ENCODE measurements at places on chromosomes 7 and 10.

DNA sequence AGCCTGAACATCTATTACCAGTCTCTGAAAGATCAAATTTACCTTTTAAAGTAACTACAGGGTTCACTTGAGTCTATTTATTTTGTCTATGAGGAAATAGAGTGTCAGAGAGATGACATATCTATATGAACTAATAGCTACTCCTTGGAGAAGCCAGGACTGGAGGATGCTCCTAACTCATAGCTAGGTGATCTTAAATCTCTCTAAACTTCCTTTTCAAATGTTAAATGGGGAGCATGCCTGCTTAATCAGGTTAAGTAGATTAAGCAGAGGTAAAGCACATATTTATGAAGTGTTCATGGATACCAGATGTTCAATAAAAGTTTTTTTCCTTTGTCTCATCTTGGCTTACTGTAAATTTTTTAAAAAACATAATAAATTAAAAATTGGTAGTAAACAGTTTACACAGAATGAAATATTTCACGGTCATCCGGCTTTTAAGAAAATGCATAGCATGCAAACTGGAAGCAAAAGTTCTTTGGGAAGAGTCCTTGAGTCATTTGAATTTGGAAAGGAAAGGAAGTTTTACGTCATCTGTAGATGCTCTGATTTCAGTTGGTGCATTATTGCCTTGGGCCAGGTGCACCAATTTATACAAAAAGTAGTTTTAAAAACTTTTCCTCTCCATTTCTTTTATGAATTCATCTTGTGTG lies 155.1 kb downstream of the BICC1 start:
- no peak for DNase-seq

DNA sequence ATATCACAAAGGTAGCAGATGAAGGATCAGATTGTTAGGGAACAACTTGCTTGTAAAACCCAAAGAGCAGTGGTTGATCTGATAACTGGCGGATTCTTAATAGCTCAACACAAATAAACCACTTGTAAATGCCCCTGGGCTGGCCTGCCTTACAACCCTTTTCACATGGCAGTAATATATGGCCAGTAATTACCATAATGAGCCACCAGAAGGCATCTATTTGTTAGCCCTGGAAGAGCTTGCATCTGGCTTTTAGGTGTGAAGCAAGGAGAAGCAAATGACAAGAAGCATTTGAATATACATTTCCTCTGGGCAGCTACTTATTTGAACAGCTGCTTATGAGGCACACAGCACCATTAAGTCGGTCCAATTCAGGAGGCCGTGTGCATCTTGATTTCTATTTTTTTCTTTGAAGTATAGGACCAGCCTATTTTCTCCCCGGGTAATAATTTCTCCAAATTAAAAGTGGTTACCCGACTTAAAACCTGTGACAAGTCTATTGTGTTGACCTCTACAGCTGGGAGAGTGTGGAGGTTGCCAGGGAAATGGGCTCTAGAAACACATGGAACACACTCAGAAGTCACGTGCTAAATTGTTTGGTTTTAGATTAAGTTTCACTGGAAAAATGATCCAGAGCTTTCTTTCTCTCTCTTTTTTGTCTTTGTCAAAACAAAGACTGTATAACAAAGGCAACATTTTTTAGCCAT lies 113.4 kb downstream of the SEM1 start:
- no peak for DNase-seq

DNA sequence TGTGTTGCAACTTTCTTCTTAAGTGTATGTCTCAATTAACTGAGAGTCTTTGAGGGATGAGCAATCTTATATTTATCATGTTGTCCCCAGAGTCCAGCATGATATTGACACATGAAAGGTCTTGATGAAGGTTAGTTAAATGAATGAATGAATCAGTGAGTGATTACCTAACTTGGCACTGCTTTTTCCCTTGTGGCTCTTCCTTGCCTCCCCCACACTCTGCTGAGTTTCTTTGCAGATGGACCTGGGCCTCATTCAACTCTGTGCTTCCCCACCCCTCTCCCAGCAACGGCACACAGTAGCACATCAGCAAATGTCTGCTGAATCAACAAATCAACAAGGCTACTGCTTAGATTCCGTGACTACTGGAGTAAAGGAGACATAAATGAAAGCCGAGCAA lies 235.1 kb upstream of the CXCL12 start:
- no peak for DNase-seq

DNA sequence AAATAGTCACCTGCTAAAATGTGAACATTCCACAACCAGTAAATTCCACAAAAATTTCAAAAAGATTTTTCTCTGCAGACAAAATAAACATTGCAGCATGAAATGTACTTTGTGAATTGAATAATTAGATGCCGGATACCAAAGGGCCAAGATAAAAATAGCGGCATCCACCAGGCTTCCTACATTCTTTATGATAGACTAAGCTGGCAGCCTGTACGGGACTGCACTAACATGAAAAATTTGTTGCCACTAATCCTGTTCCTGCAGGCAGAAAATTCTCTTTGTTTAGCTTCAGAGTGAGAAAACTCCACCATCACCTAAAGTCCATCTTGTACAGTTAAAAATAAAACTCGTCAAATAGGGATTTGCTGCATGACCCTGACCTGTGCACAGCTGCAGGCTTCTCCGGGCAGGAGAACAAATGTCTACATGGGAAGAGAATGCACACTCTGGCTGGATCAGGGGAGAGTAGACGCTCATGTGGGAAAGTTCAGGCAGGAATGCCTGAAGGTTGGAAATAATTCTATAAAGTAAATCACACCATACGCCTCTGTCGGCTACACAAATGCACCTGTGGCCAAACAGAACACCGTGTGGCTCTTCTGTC lies 15.6 kb upstream of the ADO start:
- DNase-seq = no peak

DNA sequence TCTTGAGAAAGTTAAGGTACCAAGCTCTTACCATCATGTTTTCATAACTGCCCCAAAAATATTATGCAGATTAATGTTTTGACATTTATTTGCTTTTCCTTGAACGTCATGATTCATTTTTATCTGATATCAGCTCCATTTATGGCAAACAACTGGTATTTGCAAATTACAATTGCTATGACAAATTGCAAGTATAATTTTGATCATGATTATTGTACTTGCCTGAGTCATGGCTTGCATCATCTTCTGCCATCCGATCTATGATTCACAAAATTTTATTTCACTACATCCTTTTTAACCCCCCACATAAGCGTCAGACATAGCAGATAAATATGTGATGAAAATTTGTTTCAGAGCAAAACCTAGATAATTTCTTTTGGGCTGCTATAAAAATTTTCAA lies 155.0 kb downstream of the STK31 start:
- no peak for DNase-seq

DNA sequence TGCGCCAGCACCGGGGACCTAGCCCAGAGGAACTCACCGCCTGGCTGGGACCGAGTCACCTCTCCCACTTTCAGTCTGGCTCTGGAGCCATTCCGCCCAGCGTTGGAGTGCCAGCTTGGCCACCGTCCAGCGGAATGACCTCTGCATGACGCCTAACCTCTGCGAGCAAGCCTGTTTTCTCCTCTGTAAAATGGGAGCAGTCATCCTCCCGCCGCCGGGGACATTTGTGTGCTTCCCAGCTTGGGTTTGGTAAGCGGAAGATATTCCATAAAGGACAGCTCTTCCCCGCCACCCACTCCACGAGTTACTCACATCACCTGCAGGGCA lies 1.3 kb upstream of the ZCCHC24 start:
- no peak for DNase-seq

DNA sequence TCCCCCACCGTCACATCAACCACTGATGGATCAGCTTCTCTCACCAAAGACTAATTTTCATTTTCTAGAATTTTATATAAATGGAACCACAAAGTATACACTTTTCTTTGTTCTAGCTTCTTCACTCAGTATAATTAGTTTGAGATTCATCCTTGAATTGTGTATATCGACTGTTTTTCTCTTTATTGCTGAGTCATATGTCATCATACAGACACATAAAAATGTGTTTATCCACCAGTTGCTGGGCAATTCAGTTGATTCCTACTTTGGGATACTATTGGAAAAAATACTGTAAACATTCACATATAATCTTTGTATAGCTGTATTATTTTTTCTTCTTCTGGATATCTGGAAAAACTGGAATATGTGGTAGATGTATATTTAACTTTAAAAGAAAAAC lies 26.6 kb downstream of the PDK4 start:
- DNase-seq = no peak

DNA sequence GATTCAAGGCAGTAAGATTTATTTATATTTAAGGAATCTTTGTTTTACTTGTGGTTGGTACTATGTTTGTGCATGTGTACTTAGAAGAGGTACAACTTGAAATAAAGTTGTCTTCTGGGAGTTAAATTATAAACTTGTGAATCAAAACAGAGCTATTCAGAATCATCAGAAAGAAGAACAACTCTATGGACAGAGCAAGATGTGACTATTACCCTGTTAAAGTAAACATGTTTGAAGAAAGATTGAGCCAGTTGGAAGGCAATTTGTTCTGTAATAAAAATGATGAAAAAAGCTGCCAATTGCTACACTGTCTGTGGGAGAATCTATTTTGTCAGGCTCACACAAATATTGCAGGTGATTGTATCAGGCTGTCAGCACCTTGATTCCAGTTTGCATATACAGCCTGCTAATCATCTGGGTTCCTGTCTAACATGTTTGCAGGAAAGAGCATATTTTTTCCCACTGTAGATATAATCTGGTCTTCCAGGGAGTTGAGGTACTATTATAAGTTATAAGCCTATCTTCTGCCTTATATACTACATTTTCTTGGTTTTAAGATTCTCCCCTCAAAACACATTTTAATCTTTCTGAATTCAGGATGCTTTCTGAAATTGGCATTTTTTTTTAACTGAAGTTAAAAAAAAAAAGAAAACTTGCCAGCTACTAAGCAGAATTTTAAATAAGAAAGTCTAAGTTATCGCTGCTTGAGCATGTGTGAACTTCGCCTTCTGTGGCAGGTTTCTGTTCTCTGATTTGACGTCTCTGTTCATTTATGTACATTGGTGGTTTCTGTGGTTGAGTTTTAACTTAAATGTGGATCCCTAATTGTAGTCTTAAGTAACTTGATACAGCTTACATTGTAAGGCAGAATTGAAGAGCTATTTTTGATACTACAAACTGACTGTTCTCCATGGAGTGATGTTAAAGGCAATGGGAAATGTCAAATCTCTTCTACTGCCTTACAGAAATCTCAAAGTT lies 46.0 kb downstream of the ZNRF2 start:
- DNase-seq = peak; percentile 40

DNA sequence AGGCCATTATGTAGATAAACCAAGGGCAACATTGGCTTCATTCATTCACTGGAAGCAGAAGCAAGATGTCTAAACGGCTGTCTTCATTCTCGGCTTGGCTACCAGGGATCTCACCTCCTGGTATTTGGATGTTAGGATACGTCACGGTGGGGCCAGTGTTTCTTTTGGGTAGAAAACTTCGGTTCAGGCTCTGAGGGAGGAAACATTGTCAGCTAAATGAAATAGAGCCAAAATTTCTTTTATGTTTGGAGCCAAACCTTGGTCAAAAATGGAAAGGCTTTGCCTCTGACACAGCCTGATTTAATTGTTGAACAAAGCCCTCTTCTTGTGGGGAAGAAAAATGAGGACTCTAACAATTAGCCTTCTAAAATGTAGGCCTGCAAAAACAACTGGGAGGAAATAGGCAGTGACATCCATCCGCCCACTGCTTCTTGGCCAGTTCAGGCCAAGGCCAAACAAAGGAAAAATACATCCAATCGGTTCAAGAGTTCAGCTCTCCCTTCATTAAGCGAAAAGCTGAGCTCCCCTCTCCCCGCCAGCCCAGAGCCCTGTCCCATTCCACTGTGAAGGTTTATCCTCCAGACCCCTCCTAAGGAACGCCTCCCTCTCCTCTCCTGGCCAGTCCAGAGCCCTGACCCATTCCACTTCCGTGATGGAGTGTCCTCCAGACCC lies 44.4 kb downstream of the PFKFB3 start:
- no peak for DNase-seq

- DNase-seq = no peak
Observed at GRCh38 chr7:31642681-31643115, 44.3 kb upstream of the PPP1R17 start.

- DNase-seq = no peak
Observed at GRCh38 chr10:58412502-58412961, 27.3 kb downstream of the TFAM start.

DNA sequence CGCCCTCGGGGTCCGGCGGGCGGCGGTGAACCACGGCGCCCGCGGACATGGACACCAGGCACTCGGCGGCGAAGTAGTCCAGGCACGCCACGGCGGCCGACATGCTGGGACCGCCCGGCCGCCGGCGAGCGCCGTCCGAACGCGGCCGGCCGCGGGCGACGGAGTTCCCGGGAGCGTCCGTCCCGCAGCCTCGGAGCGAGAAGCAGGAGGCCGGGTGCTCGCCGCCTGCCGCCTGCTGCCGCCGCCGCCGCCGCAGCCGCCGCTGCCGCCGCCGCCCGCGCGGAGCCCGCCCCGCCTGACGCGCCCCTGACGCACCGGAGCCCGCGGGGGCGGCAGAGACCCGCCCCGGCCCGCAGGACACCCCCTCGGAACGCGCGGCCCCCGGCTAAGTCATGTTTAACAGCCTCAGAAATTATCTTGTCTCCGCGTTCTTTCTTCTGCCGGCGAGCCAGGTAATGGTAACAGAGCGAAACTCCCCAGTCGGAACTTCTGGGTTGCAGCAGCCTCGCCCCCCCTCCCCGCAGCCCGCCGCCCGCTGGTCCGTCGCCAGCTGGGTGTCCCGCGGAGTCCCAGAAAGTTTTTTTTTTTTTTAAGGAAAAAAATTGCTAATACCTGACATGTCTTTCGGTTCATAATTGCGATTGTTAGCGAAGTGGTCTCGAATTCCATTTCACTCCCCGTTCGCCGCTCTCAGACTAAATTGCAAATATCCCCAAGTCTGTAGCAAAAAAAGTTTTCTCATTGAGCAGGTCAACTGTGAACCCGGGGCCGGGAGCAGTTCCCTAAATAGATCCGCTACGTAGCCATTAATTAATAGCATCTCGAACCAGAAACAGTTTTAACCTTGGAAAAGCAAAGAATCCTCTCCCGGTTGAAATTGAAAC lies at the start of gene KLF14:
KLF14 (minus strand) TSS at position 277 of the 884 bp plus-strand sequence; CDS start at position 103, 174 bp downstream.
- peak; percentile 34 for DNase-seq

DNA sequence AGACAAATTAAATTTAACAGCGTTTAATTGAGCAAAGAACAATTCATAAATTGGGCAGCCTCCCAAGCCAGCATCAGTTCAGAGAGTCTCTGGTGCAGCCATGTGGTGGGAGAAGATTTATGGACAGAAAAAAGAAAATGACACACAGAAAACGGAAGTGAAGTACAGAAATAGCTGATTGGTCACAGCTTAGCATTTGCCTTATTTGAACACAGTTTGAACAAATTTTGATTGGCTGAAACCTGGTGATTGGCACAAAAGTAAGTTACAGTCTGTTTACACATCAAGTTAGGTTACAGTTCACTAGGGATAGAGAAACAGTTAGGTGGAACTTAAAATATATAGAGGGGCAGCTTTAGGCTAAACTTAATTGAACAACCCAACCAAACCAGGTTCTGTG lies 720.1 kb downstream of the TYW1 start:
- DNase-seq = no peak

All from CD4-positive, alpha-beta T cell treated with Interleukin-17A for 4 hours (primary cell).